ENCODE measurements at places on chromosomes 7 and 10.

DNA sequence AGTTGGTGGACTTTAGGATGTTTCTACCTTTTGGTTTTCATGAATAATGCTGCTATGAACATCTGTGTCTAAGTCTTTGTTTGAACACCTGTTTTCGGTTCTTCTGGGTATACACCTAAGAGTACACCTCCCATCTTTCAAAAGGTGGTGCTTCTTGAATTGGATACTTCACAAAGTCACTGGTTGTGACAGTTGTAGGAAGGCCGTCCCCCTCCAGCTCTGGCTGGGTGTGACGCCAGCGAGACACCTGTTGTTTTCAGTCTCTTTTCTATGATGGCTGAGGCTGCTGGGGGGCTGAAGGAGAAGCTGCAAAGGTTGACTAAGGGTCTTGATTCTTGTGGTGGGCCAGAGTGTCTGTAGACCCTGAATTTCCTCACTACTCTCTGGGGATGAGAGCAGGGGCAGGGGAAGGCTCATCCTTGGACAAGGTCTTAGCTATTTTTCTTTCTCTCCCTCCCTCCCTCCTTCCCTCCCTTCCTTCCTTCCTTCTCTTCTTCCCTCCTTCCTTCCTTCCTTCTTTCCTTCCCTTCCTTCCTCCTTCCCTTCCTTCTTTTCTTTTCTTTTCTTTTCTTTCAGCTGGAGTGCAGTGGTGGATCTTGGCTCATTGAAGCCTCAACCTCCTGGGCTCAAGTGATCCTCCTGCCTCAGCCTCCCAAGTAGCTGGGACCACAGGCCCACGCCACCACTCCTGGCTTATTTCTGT lies 5.6 kb downstream of the NEURL1 start:
- DNase-seq, result no peak

DNA sequence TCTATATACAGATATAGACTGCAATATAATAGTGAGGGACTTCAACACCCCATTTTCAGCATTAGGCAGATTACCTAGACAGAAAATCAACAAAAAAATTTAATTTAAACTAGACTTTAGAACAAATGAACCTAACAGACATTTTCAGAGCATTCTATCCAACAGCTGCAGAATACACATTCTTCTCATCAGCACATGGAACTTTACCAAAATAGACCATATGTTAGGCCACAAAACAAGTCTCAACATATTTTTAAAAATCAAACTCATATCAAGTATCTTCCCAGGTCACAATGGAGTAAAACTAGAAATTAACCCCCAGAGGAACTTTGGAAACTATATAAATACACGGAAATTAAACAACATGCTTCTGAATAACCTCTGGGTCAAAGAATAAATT lies 169.6 kb downstream of the MTERF1 start:
- DNase-seq, result no peak

GRCh38 chr7:22561895-22562593 lies 62.1 kb upstream of the STEAP1B start:
- DNase-seq, result no peak

- DNase-seq, result no peak
Measured at GRCh38 chr10:90985321-90985933, 64.5 kb upstream of the ANKRD1 start.

- no peak for DNase-seq
Measured at GRCh38 chr10:128061306-128062300, 64.6 kb downstream of the MKI67 start.

- no peak for DNase-seq
Measured at GRCh38 chr7:54838175-54838910, 79.3 kb upstream of the SEC61G start.

GRCh38 chr7:132603220-132603833 lies 27.1 kb upstream of the PLXNA4 start:
- no peak for DNase-seq

DNA sequence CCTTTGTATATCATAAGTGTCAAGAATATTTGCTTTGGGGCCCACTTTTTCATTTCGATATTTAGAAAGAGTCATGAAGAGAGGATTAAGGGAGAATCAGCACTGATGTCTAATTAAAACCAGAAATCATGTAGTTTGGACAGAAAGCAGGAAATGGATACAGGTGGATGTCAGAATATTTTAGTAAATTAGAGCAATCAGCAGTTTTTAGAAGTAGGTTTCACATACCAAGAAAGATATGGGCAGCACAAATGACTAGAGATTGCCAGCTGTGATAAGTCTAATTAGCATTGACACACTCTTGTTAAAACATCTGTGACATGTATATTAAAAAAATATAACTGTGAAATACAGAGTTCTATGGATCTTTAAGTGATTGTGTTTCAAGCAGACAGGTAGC lies 180.8 kb upstream of the POM121L12 start:
- DNase-seq, result no peak

- no peak for DNase-seq
Measured at GRCh38 chr10:102188298-102188940, 36.2 kb downstream of the NOLC1 start.

DNA sequence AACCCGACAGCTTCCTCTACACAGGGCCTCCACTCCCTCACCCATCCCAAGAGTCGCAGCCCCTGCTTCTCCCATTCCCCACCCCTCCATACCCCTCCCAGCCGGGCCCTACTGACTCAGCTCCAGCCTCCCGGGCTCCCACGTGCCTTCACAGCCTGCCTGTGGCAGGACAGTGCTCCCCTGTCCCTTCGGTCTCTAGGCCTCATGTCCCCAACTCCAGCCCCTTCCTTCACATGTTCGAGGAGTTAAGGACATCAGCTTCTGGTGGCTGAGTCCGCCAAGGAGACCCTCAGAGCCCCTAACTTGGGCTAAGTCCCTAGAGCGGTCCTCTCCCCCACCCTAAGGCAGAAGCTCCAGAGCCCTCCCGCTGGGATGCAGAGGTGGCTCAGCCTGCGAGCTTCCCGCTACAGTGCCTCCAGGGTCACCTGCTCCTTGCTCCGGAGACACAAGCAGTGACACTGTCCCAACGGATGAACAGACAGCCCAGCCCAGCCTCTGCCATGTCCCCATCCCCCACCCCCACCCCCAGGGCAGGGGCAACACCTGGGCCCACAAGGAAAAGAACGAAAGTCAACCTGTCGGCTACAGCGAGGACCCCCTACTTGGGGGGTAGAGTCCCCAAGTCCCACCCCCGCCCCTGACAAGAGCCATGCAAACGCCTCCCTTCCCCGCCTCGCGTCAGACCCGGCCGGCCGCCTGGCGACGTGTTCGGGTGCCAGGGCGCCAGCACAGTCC lies 716 bp downstream of the SMARCD3 start:
- DNase-seq, result no peak

GRCh38 chr10:43892062-43892770 lies 243.5 kb upstream of the ZNF32 start:
- DNase-seq, result no peak

- no peak for DNase-seq
Measured at GRCh38 chr10:52769966-52770365, 2.6 kb downstream of the MBL2 start.

GRCh38 chr7:114988026-114988425 lies 66.1 kb downstream of the MDFIC start:
- DNase-seq, result no peak

DNA sequence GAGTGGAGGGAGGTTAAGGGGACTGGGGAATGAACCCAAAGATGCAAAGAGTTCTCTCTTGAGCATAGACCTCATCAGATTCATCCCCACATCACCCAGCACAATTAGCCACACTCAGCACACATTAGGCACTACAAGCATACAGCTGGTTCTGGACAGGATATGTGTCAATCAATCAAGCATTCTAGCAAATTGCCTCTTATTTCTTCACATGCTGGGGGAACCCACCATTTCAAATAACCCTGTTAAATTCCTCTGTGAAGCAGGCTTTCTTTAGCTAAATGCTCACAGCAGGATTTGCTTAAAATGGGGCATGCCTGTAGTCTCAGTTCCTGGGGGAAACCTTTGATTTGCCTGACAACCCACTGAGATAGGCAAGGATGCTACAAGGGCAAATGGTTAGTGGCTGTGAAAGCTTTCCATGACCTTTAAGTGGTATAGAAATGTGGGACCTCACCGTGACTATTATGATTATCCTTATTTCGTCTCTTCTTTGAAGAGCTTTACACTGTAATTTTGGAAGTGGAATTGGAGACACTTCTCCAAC lies 193.4 kb upstream of the ZMIZ1 start:
- no peak for DNase-seq

GRCh38 chr7:116782177-116782711 lies 80.1 kb upstream of the CAPZA2 start:
- DNase-seq, result no peak

GRCh38 chr7:93890464-93891068 lies at the start of gene TFPI2:
Gene TFPI2 (minus strand): TSS chr7:93890753. CDS start chr7:93890678, 75 bp downstream.
- no peak for DNase-seq

DNA sequence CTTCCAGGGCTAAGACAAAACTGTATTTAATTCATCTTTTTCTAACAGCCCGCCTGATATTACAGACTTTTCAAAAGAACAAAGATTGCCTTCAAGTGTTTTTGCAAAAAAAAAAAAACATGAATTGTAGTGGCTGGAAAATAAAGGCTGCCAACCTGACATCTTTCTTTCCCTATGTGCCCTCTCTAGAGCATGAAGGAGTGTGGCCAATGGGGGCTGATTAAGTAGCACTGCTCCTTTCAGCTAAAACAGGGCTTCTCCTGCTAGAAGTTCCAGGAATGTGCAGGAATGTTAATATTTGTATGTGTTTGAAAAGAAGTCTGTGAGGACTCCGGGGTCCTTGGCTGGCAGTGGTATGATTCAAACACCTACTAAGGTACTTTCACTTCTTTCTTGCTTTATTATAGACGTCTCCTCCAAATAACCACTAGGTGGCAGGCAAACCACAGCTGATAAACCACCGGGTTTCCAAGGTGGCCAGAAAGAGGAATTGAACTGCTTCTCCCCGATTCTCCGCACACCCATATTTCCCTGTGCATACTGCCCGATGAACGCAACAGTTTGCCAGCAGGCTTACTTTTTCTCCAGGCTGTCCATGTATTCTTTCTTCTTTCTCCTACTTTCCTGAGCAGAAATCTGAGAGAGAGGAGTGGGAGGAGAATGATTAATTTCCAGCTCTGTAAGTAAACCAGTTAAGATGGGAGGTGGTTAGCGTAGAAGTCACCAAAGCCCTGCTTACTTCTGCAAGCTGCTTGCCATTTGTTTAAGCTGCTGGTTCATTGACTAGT lies 56.8 kb upstream of the DGKI start:
- DNase-seq, result no peak

DNA sequence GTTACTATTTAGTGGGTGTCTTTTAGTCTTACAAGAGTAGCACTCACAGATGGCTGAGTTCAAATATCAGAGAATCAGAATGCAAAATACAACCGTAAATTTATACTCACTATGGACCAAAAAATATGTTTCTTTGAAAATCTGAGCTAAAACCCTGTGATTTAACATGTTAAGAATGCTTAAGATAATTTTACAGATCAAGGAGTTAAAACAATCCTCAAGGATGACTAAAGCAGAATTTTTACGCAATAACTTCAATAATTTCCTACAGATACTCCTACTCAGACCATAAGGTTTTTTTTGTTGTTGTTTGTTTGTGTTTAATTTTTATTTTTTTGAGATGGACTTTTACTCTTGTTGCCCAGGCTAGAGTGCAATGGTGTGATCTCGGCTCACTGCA lies 47.9 kb upstream of the CCDC6 start:
- DNase-seq, result no peak
